ENCODE measurements at places on chromosomes 12 and 14. TPM values are rescaled to one million over a fixed set of nuclear protein-coding genes. Genes with fewer than 3 reads are reported as not detected.
A peak's percentile ranks its signal among the peaks of the same experiment; 100 is the strongest.

DNA sequence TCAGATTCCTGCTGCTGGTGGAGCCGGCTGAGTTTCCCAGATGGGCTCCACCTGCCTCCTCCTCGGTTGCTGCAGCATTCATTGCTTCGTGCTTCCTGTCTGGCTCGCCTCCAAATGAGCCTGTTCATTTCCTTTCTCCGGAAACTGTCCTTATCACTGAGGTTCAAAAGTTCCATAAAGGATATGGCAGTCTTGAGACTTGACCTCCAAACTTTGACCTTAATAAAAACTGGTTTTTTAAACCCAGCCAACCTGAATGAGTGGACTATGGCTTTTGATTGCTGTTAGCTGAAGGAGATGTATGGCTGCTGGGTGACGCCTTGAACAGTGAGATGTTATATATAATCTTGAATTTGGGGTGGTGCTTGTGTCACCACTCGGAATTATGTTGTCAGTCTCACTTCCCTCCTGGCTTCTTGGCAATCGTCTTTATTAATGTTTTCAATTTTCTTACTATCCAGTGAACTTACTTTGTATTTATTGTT is 62.7 kb downstream of the RASSF3 start:
- DNase-seq: peak; percentile 48

Gene CHST11
- 22.9 TPM for total RNA-seq

- no peak for DNase-seq
Observed at GRCh38 chr12:108307006-108307405, 32.1 kb downstream of the CMKLR1 start.

- DNase-seq: no peak
Observed at GRCh38 chr12:91555436-91556415, 373.1 kb upstream of the DCN start.

DNA sequence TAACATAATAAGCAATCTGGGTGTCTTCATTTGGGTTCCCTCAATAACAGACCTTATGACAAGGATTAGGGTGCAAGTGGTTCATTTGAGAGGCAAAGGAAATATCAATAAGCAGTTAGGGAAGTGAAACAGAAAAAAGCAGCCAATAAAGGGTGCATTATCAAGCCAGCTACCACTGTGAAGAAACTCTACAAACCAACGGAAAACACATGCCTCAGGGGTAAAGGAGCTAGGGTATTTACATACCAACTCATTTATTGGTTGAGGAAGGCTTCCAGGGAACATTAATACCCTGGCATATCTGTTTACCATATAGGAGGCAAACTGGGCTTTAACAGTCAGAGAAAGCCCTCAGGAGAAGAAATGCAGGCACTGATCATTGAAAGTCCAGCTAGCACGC is 22.7 kb upstream of the IFNG-AS1 start:
- no peak for DNase-seq

Measured in foreskin keratinocyte (primary cell).